ENCODE measurements at places on chromosomes 4 and X.
A peak's percentile ranks its signal among the peaks of the same experiment; 100 is the strongest.

GRCh38 chr4:173414456-173414855 lies 15.5 kb upstream of the SCRG1 start:
- DNase-seq, result no peak

- DNase-seq, result peak; percentile 3
Observed at GRCh38 chr4:101393256-101393655, 45.9 kb upstream of the PPP3CA start.

GRCh38 chrX:47558436-47558835 lies 2.6 kb upstream of the ARAF start:
- DNase-seq, result no peak

DNA sequence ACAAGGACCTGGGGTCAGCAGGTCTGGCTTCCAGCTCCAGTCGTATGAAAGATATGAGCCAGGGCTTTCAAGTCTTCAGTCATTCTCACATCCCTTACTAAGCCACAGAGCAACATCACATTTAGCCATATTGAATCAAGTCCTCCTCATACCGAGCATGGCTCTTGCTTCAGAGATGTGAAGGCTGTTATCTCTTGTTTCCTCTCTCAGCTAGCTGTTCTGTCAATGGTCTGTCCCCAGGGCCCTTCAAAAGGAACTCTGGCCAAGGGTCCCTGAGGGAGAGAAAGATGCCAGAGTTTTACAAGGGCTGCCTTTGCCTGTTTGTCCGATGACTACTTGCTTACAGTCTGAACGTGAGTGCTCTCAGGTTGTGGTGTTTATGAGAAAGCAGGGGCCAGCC lies 30.5 kb downstream of the DOCK11 start:
- no peak for DNase-seq

DNA sequence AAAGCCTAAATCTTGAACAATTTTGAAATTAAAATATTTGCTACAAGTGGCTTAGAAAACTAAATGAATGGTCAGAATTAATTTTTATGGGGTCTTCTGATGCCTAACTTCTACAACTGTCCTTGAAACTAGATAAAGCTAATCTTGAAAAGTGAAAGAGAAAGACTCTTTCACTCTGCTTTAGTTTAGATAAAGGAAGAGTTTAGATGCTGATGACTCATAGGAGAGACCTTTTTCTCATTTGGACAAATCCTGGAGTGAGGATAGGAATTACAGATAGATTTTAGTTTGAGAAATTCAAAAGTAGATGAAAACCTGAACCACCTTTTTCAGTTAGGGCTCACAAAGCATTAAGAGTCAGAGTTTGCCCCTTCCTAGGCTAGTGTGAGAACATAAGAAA lies 342.3 kb upstream of the GRID2 start:
- no peak for DNase-seq

DNA sequence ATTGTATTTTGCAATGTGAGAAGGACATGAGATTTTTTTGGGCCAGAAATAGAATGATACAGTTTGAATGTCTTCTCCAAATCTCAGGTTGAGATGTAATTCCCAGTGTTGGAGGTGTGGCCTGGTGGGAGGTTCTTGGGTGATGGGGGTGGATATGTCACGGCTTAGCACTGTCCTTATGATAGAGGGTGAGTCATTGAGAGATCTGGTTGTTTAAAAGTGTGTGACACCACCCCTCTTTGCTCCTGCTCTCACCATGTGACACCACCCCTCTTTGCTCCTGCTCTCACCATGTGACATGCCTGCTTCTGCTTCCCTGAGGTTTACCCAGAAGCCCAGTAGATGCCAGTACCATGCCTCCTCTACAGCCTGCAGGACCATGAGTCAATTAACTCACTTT lies 1226.9 kb downstream of the PCDH7 start:
- DNase-seq, result no peak

DNA sequence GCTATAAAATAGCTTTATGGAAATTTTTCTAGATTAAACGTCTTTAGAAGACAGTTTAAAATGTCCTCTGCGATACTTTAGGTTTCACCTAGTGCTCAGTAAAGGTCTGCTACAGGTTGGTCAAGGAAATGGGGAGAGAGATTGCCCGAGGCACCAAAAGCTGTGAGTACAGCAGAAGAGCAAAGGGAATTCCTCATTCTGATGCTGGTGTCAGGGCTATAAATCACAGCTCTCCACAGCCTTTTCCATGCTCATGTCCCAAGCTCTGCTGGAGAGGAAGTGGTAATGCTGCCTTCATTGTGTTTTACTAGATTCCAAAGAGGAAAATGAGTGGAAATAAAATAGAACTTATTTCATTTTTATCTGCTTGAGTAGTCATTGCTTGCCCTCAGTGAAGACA lies 2060.4 kb downstream of the ARAP2 start:
- DNase-seq, result no peak

- no peak for DNase-seq
Observed at GRCh38 chr4:41339812-41340809, 83.4 kb downstream of the UCHL1 start.

GRCh38 chrX:16702700-16703599 lies 9.5 kb downstream of the CTPS2 start:
- DNase-seq, result no peak

DNA sequence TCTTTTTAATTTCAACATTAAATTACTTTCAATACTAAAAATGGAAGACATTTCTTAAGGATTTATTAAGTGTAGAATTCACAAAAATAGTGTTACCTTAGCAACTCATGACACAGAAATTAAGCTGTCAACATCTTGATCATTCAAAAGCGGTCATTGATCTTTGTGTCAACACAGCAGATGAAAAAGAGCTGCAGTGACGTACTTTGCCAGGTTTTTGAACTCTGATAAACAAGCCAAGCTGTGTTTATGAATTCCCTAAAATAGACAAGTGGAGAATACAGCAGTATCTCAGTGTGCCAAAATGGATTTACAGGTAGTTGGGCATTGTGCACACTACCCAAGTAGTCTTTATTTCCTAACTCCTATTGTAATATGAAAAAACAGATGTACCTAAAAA lies 1141.8 kb upstream of the PCDH7 start:
- no peak for DNase-seq
